ENCODE measurements at places on chromosomes 2 and 18.

GRCh38 chr2:71603311-71603811 is 150.0 kb downstream of the DYSF start:
- no peak for DNase-seq

- peak; percentile 6 for DNase-seq
Measured at GRCh38 chr2:240247868-240248720, 107.6 kb upstream of the OTOS start.

- peak; percentile 60 for DNase-seq
Measured at GRCh38 chr18:63098018-63098981, 221.3 kb downstream of the BCL2 start.

- DNase-seq: no peak
Measured at GRCh38 chr2:241904791-241905710, 35.5 kb downstream of the RTP5 start.

DNA sequence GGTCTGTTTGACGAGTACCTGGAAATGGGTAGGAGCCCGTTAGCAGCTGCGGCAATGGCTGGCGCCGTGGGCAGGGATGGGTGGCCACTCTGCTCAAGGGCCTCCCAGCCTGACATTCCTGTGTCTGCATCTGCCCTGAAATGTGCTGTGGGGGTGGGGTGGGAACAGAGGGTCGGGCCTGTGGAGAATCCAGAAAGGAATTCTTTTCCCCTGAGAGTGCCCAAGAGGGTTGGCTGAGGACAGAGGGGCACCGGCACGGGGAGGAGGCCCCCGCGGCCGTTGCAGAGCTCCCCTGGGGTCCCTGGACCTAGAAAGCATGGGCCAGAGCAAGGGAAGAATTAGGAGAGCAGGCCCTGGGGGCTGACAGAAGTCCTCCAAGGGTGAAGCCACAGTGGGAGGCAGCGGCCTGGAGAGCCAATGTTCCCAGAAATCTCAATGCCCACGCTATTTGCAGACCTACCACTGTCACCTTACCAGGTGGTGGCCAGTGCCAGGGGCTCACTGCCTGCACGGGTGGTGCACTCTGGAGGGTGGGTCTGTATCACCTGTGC is 27.8 kb downstream of the ANO7 start:
- DNase-seq: no peak

- DNase-seq: no peak
Measured at GRCh38 chr18:12946549-12947284, 1.1 kb upstream of the SEH1L start.

DNA sequence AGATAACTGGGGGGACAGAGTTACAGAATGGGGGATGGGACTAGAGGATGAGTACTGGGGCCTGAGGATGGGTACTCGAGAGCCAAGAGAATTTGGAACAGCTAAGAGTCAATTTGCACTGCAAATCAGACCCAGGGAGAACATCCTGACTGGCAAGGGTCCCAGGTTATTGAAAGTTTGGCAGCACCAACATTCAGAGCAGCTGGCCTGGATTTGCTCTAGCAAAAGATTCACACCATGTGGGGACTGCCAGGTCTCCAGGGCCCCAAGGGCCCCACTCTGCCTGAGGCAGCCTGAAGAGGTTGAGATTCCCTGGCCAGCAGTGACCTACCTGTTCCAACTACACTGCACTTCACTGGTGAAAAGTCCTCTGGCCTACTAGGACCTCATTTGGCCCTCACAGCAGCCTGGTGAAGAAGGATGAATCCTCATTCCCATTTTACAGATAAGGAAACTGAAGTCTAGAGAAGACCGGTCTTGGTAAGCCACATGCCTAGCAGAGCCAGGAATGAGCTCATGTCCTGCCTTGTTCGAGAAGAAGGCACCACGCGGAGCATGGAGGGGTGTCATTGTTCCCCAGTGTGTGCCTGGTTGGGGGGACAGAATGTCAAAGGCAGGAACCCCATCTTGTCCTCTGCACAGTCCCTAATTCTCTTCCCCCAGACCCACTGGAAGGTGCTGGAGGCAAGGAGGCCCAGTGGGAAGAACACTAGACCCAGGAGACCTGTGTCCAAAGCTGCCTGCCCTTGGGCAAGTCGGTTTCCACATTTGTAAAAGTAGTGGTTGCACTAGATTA is 258.6 kb downstream of the TNS1 start:
- no peak for DNase-seq

- DNase-seq: no peak
Measured at GRCh38 chr2:217061916-217062505, 202.1 kb upstream of the TNP1 start.

GRCh38 chr18:58532972-58533371 is 95.9 kb downstream of the ALPK2 start:
- DNase-seq: no peak

DNA sequence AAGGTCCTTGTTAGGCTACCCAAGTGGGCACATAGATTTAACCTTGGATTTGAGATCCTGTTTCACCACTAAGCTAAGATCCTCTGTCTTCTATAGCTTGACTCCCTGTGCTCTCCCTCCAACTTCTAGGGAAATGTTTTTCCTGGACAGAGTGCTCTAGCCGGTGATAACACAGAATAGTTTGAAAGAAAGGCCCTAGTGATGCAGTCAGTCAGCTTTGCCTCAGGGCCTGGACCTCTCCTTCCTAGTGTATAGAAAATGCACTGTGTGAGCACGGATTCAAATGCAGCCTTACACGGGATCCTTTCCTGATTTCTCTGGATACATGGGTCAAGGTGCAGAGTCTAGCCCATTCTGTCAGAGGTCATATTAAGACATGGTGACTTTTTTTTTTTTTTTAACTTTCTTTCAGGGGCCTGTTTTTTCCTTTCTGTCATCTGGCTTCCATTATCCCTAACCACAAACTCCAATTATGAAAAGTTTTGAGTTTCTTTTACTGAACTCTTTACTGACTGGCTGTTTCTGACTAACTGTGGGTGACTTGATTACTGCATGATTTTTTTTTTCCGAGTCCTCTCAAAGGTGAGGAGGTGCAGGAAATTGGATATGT is 122.6 kb downstream of the LRP1B start:
- no peak for DNase-seq

DNA sequence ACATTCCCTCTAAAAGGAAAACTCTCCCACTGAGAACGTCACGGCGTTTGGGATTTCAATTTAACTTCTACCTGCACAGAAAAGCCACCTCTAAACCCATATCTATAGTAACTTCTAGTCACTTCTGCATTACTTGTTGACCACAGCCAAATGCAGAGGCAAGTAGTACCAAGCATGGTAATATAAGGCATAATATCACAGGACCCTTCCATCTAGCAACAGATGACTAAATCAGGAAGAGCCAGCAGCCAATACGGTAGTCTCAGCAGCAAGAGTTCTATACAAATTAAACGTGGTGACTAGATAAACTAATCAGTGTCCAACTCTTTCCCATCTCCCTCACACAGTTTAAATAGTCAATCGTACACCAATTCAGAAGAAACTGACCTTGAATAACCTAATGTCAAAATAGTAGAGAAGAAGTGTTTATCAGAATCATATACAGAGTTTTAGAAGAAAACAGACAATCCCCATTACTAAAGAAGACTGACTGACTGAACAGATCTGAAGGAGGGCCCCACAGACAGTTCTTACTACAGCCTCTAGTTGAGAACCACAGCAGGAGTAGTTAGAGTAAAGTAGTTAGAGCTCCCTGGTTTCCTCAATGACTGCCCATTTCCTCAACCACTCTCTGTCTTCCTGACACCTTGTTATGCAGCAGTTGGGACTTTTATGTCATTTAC is 30.0 kb downstream of the MEMO1 start:
- peak; percentile 80 for DNase-seq

DNA sequence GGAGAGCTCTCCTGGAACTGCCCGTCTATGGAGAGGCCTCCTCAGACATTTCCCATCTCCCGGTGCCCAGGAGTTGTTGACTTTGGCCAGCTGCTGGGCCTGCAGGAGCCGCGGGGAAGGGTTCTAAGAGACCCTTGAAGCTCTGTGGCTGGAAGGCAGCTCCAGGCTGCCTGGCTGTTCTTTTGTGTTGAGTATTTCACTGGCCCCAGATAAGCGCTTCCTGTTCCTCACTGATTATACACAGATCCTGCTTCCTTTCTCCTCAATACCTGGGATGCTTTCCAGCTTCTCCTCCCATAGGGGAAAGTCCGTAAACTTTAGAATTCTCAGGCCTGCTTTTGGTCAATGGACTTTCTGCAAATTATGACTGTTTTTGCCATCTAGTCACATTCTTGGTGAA is 57.8 kb downstream of the TGOLN2 start:
- DNase-seq: no peak

DNA sequence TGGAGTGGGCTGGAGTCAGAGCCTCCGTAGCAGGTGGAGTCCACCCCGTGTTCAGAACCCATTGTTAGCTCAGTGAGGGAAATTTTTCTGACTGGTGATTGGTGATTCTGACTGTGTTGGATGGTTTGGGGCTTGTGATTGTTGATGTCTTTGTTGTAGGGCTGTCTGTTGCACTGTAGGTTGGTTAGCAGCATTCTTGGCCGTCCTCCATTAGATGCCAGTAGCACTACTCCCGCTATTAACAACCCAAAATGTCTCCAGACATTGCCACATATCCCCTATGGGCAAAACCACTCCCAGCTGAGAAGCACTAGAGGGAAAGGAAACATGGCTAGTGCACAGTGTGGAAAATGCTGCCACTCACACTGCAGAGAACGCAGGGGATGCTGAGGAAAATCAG is 51.7 kb downstream of the ARMC9 start:
- no peak for DNase-seq

GRCh38 chr2:187550857-187551256 is 3.4 kb downstream of the TFPI start:
- DNase-seq: no peak

DNA sequence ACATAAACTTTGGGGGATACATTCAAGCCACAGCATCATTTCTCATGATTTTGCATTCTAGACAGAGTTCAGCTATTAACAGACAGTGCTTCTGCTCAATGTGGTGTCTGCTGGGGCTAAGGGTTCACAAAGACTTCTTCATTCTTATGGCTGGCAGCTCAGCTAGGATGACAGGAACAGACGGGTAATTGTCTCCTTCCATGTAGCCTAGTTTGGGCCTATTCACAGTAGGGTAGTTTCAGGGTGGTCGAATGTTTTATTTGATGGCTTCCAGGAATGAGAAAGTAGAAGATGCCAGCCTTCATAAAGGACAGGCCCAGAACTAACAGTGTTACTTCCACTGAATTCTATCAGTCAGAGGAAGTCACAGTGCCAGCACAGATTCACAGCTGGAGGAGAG is 26.0 kb upstream of the BCL2L11 start:
- no peak for DNase-seq

Data from GM13977 (cell line).